ENCODE measurements at places on chromosomes 5 and 9.

GRCh38 chr5:14168144-14168792 lies 25.1 kb downstream of the TRIO start:
- no peak for DNase-seq

DNA sequence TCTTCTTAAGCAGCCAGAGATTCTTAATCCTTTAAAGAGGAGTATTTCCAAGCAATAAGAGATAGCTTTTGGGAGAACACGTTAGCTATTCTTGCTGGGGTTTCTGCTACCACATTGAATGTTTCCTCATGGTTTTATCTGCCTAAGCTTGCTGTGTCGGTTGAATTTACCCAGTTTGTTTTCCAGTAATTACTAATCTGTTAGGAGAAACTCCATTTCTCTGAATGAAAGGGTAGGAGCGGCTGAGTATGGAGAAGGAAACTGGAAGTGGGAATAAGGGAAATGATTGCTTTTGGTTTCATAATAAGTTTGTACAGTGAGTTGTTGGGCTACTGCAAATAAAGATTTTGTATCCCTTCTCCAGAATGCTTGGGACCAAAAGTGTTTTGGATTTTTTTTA lies 1.2 kb downstream of the JAK2 start:
- no peak for DNase-seq

DNA sequence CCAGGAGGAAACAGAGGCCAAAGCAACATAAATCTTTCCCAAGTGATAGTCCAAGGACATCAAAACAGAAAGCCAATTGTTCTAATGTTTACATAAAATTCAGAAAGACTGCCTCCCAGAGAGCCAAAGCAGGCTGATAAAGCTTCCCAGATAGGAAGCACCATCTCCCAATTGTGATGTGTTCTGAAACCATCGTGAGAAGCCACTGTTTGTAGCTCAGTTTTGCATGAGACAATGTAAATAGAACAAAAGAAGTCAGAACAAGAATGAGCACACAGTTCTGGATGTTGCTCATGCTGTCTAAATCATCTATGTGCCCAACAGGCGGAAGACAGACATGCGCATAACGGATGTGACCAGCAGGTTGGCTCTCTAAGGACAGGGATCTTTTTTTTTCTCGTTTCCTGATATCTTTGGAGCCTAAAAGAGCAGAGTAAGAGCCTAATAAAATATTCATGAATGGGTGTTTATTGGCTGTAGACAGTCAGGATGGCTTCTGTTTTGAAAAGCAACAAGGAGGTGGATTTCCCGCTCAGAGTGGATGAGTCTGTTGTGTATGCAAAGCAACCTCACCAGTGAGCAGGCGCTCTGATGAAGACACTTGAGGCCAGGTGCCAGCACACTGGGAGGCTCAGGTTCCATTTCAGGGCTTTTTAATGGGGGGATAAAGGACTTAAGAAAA lies 113.6 kb downstream of the GNA14 start:
- DNase-seq: no peak

- no peak for DNase-seq
These were observed 42.4 kb downstream of the PDE6A start for GRCh38 chr5:149902177-149902576.

DNA sequence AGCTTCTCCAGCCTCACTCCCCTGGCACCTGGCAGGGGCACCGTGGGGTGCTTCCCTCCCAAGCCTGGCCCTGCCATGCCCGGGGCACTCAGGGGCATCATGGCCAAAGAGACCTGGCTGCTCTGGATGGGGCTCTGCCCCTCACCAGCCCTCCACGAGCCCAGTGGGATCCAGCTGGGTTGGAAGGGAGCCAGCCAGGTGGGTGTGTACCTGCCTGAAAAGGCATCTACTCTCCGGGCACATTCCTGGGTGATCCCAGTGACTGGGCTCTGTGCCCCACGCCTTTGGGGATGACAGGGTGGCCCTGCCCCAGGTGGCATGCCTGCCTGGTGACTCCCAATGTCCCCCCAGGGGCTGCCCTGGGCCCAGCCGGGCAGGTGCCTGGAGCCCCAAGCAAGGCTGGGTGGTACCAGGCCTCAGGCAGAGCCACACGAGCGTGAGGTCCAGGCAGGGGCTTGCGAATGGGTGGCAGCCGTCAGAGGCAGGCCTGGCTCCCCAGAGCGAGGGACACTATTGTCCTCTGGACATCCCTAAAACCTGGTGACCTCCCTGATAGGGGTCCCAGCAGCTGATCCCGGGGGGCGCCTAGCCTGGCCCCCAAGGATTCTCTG lies 777 bp downstream of the GPSM1 start:
- DNase-seq: no peak

- DNase-seq: no peak
These were observed 119.9 kb upstream of the BOD1 start for GRCh38 chr5:173736374-173736773.

- no peak for DNase-seq
These were observed 8.9 kb downstream of the IPO11 start for GRCh38 chr5:62421414-62421813.

- DNase-seq: no peak
These were observed 117.0 kb downstream of the ERCC6L2 start for GRCh38 chr9:95992536-95992935.

- DNase-seq: no peak
These were observed 966 bp downstream of the SNX2 start for GRCh38 chr5:122775550-122776542.

DNA sequence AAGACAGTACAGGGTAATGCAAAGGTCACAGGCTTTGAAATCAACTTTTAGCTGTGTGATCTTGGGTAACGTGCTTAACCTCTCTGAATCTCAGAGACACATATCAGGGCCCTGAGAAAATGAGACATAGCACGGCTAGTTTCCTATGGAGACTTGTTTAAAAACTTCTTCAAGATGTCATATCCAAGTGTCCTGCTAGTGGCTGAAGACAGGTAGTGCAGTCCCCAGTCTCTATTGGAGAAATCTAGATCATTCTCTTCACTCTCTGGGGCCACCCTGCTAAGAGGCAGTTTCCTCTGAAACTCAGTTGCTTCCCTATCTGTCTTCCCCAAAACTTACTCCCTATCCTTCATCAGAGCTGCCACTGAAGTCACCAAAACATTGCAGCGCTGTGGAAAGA lies 30.3 kb upstream of the GRXCR2 start:
- DNase-seq: no peak

GRCh38 chr9:100602342-100602801 lies 24.5 kb downstream of the CAVIN4 start:
- no peak for DNase-seq

GRCh38 chr5:73441378-73441777 lies 7.2 kb downstream of the FOXD1 start:
- DNase-seq: no peak

GRCh38 chr5:72347801-72348308 lies 27.7 kb downstream of the PTCD2 start:
- DNase-seq: no peak

GRCh38 chr5:75023368-75024159 lies 28.8 kb downstream of the GCNT4 start:
- DNase-seq: no peak

GRCh38 chr9:63728287-63728686 lies 1556.7 kb downstream of the FOXD4L5 start:
- no peak for DNase-seq

DNA sequence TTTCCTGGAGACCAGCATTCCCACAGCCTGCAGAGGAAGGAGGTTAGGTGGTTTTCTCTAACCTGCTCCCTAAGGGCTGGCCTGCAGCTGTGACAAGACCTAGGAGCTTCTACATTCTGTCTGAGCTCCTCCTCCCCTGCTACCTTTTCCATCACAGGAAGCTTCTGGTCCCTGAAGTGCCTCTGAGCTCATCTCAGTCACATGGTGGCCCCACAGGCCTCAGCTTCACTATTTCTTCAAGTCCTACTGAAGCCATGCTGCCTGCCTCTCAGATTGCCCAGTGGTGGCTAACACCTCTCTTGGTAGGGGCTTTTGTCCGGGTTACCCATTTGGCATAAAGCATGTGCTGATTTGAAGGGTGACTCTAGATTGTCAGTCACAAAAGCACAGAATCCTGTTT lies 259.4 kb downstream of the CRB2 start:
- DNase-seq: no peak

DNA sequence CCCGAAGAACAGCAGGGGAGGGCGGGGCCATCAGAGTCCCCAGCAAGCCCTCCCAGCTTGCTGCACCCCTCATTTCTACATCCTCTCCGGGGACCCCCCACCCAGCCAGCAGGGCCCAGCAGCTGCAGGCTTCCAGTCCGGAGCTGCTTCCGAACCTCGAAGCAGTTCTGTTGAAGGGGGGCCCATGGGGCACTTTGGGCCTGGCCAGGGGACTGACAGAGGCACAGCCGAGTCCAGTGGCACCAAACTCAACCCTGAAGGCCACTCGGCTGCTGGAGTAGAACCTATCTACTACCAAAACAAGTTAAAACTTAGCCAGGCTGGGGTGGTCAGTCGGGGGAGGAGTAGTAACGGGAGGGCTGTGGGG lies 8.1 kb upstream of the CCDC187 start:
- no peak for DNase-seq

DNA sequence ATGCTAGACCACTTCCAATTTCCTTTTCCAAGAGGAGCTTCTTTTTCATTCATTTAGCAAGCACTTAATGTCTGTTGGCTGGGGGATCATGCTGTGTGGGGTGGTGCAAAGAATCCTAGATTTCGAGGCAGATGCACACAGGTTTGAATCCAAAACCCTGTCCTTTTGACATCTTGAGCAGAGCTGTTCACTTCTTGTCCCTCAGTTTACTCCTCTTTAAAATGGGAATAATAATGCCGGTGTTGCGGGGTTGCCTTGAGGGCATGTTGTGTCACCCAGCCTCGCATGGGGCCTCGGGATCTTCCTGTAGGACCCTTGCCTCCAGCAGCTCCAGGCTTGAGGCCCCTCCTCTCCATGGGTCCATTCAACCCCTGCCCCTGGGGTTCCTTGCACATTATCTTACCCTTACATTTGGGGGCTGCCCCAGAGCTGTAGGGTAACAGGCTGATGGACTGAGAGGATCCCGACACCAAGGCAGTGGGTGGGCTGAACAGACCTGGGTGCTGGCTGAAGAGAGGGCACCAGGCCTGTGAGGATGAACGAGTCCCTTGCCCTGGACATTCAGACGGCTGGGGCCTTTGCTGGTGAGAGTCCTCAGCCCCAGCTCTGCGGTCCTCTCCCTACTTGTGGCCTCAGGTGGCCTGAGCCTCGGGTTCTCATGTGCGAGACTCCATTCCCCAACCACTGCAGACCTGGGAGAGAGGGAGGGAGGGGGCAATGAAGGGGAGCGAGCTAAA lies 145.8 kb downstream of the BARX1 start:
- DNase-seq: no peak

DNA sequence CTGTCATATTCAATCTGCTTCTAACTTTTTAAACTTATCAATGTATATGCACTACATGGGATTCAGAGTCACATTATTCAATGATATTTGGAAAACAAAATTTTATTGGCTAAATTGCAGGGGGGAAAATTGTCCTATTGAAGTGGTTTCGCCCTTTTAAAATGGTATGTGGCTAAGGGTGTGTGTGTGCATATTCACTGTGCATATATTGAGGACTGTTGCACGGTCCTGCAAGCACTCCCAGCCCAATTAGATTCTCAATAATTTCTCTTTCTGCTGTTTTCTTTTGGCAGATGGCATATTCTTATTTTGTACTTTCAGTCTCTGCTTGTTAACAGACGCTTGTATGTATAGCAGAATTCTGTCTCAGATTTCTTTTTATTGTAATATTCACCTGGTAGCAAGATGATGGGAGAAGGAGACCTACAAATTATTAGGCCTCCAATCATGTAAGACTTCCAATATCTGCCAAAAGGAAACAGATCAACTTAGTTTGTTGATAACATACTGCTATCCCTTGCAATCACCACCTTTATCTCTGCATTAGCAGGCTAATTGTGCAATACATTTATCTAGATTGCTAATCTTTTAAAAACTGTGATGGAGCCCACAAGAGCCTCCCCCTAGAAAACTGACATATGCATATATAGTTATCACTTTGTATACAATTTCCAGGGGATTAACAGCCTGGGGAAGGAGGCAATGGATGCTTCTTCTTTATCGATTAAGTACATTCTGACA lies 411.5 kb downstream of the PLK2 start:
- DNase-seq: no peak

DNA sequence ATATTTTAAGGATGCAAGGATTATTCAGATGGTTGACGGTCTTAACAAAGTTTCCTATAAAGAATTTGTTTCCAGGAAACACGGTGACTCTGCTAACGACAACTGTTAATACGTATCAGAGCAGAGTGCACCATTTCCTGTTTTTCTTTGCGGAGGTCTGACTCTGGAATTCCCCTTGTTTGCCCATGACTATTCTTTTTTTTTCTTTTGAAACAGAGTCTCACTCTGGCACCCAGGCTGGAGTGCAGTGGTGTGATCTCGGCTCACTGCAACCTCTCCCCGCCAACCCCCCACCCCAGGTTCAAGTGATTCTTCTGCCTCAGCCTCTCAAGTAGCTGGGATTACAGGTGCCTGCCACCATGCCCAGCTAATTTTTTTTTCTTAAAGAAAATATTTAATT lies 115.9 kb downstream of the CDC42SE2 start:
- DNase-seq: no peak

DNA sequence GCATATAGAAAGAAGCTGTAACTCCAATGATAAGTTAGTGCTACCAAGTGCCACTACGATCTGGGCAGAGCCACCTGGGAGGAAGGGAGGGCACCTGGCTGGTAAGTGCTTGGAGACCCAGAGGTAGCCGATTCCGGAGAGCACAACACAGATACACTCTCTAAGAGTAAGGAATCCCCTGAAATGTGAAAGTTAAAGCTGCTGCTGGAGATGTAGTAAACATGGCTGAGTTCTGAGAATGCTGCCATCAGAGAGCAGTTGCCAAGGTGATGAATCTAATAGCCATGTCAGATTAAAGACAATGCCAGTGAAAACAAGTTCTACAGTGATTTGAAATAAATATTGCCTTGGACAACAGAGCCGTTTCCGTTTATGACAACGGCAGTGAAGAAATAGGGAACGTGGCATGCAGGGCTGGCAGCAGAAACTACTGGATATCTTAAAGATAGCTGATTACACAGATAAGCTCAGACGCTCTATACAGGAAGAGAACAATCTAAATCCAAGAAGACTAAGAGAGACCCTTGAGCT lies 561.2 kb upstream of the C9orf72 start:
- no peak for DNase-seq

DNA sequence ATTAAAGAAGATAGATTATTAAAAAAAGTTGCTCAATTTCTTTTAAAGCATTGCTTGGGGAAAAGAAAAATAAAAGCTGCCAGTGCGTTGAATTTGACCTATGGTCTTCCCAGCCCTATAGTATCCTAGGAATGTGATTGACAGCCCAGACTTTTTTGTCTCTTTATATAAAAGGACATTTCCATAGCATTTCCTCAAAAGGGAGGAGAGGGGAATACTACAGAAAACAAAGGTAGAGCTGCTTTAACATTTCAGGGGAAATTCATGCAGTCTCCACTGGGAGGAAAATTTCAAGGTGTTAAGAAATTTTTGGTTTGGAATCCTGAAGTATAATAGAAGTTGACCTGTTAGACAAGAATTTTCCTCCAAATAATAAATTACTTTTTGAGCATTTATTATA lies 17.9 kb upstream of the GPR151 start:
- DNase-seq: no peak

DNA sequence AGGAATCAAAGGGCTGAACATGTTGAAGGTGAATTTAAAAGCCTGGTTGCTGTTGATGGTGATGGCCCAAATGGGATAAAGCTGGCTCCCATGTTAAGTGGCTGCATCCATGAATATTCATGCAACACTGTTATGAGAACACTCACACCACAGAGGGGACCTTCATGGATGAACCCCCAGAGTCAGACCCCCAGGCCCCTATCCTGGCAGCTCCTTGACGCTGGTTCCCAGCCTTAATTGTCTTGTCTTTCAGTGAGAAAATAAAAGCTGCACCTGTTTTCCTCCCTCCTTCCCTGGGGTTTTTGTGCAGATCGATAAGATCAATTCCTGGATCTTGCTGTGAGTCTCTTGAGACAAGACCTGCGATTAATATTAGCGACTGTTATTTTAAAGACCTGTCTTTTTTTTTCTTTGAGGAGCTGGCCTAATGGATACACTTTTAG lies 371.7 kb downstream of the ICE1 start:
- no peak for DNase-seq
